Femur (tissue), 1 donor: ENCODE measurements at places on chromosomes 12 and 14.

- DNase-seq = no peak
Measured at GRCh38 chr14:69041783-69042182, 62.7 kb upstream of the ACTN1 start.

- no peak for DNase-seq
Measured at GRCh38 chr14:92578511-92578910, 64.9 kb downstream of the RIN3 start.

- peak; percentile 33 for DNase-seq
Measured at GRCh38 chr14:96592591-96593386, 90.6 kb downstream of the PAPOLA start.

DNA sequence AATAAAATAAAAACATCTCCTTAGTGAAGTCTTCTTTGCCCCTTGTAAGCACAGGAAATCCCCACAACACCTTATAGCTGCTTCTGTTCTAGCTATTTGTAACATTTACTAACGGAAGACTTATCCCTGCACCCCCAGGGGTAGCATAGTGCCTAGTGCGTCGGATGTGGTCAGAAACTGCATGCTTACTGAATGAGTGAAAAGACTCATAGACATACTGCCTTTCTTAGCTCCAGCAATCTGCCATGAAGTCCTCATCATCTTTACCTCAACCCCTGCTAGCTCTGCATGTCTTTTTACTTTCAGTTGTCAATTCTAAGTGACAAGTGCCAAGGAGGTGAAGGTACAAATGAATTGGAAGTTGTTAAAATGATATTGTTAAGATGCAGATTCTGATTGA, 12.9 kb downstream of the RIOX1 start:
- no peak for DNase-seq

- no peak for DNase-seq
Measured at GRCh38 chr14:77885367-77885766, 85.5 kb downstream of the ADCK1 start.

GRCh38 chr12:116565963-116566362, 6.8 kb downstream of the MAP1LC3B2 start:
- DNase-seq = no peak

- peak; percentile 76 for DNase-seq
Measured at GRCh38 chr12:4857472-4858291, 52.0 kb upstream of the KCNA1 start.

DNA sequence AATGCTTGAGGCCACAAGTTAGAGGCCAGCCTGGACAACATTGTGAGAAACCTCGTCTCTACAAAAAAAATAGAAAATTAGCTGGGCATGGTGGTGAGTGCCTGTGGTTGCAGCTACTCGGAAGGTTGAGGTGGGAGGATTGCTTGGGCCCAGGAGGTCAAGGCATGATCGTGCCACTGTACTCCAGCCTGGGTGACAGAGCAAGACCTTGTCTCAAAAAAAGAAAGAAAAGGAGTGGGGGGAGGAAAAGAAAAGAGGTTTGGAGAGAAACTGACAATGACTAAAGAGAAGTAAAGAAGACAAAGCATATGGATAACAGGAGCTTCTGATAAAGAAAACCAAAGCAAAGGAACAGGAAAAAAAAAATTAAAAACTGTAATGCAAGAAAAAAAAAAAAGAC, 37.4 kb upstream of the SELPLG start:
- no peak for DNase-seq

- no peak for DNase-seq
Measured at GRCh38 chr14:62957562-62957961, 87.7 kb downstream of the KCNH5 start.
